Stimulated activated CD4-positive, alpha-beta T cell treated with anti-CD3 and anti-CD28 coated beads, Interleukin-1b, Interleukin-23, amount 100 ng/mL, for 1 hour (primary cell): ENCODE measurements at places on chromosomes 13 and 19.

GRCh38 chr19:12208221-12208620, 45.3 kb downstream of the ZNF136 start:
- no peak for DNase-seq

DNA sequence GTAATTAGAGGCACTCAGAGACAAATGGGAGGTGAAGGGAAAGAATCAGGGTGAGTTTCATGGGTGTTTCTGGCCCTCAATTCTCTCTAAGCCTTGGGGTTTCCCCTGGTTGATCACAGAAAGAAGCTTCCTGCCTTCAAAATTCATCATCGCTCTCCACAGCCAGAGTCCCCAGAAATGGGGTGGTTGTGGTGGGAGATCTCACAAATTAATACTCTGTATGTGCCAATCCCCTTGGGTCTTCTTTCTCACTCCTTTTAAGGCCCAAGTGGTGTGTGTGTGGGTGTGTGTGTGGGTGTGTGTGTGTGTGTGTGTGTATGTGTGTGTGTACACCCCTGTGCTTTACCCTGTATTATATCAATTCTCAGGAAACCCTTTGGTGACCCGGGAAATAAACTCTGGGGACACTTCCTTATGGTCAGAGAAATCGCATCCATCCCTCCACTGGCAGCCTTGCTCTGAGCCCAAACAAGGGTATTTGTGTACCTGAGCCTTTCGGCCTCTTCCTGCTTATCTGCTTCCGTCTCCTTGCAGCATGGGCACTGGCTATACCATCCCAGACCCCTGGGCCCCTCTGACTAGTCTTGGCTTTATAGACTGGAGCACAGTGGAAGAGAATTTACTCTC, 2.8 kb upstream of the FCGBP start:
- DNase-seq, result no peak

- DNase-seq, result no peak
Measured at GRCh38 chr19:58318297-58318696, 8.5 kb upstream of the ZSCAN22 start.

GRCh38 chr13:99419591-99420243, 81.6 kb upstream of the TM9SF2 start:
- no peak for DNase-seq

DNA sequence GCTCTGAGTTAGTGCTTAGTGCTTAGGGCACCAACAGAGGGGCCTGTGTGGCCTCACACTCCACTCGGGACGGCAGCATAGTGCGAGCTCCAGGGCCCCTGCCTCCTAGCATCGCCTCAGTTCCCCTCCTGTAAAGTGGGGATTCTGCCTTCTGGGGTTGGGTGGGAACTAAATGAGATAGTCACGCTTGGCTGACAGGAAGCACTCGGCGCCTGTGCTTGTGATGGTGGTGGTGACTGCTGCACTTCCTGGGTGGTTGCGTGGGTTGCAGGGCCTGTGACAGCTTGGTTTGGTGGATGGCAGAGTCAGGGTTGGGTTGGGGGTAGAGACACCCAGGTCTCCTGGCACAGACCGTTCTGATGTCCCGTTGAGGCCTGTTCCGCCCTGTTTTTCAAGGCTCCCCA, 7.7 kb downstream of the PLEKHF1 start:
- DNase-seq, result peak; percentile 65

GRCh38 chr19:4510435-4511255, 7.6 kb downstream of the PLIN4 start:
- DNase-seq, result no peak

- DNase-seq, result no peak
Measured at GRCh38 chr19:4060621-4061177, 6.0 kb downstream of the ZBTB7A start.

- DNase-seq, result no peak
Measured at GRCh38 chr13:40662866-40663265, 3.6 kb downstream of the FOXO1 start.

GRCh38 chr19:51158474-51159129, 16.5 kb downstream of the SIGLEC7 start:
- peak; percentile 67 for DNase-seq

DNA sequence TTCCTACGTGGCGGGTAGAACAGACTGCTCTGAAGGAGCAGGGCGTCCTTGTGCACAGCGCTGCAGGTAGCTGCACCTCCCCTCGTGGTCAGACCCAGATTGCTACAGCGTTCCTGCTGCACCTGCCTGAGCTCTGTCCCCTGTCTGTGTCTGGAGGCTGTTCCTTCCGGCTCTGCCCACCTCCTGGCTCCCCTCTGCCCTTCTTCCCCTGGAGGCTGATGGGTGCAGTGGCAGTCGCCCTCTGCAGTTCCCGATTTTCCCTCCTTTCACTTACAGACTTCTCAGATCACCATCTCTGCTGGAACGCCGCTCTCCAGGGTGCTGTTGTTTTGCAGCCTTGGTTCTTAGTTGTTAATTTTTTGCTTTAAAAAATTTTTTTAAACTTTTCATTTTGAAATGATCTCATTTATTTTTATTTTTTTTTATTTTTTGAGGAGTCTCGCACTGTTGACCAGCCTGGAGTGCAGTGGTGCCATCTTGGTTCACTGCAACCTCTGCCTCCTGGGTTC, 53.6 kb downstream of the SMARCA4 start:
- DNase-seq, result no peak

- DNase-seq, result no peak
Measured at GRCh38 chr19:45323671-45324081, 1.0 kb upstream of the CKM start.

GRCh38 chr19:16943942-16944625, 55.3 kb downstream of the F2RL3 start:
- no peak for DNase-seq

DNA sequence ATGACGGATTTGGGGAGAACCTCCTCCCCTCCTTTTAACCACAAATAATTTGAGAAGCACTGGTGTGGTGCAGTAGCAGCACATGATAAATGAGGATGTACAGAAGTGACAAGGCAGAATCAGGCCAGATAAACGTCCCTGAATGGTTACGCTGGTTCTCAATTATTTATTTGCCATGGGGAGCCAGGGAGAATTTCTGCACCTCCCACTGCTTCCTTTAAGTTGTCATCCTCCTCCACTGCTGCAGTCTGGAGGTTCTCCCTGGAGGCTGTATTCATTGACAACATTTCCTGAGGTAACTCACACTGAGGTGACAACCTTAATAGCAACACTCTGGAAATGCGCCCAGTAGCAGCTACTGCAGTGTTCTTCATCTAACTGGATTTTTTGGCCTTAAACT, 308.9 kb upstream of the SLITRK1 start:
- DNase-seq, result no peak

- no peak for DNase-seq
Measured at GRCh38 chr13:71587817-71588216, 279.2 kb downstream of the DACH1 start.

DNA sequence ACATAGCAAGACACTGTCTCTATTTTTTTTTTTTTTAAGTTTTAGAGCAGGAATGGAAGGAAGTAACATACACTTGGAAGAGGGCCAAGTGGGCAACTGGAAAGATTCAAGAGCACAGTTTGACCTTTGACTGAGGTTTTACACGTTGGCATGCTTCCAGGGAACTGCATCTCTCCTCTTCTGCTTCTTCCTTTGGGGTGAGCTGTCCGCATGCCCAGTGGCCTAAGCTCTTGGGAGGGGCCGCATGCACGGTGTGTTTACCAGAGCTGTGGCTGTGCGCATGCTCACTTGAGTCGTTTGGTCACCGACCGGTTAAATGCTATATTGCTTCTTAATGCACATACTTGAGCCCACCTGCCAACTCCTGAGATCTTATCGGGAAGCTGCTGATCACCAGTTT, 727.7 kb downstream of the UQCRFS1 start:
- DNase-seq, result no peak

GRCh38 chr19:1026783-1027649, 608 bp downstream of the CNN2 start:
- no peak for DNase-seq

DNA sequence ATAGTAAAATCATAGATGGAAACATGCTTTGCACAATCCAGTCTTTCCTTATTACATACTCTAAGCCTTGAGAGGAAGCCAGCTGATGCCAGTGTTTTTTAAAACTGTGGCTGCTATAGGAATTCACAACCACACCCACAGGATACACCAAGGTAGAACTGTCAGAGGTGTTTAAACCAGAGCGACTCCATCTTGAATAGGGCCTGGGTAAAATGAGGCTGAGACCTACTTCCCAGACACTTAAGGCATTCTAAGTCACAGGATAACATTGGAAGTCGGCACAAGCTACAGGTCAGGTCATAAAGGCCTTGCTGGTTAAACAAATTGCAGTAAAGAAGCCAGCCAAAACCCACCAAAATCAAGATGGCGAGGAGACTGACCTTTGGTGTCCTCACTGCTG, 1.7 kb downstream of the SCGB2B2 start:
- DNase-seq, result no peak

DNA sequence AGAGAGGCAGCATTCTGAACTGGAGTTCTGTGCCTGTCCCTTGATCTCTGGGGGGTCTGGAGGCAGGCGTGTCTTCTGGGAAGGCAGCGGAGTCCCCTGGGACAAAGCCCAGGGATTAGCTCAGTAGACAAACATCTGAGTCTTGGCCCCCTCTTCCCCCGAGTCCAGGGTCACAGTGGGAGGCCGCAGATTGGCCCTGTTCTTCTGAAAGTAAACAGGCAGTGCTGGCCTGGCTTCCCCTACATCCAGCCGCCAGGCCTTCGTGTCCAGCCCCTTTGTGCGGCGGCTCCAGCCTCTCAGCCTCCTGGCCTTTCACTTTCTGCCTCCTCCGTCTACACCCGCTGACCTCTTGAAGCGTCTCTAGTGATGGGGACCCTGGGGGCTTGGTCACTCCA, 989 bp downstream of the NFILZ start:
- no peak for DNase-seq

- no peak for DNase-seq
Measured at GRCh38 chr13:107450431-107450830, 764.9 kb downstream of the LIG4 start.

DNA sequence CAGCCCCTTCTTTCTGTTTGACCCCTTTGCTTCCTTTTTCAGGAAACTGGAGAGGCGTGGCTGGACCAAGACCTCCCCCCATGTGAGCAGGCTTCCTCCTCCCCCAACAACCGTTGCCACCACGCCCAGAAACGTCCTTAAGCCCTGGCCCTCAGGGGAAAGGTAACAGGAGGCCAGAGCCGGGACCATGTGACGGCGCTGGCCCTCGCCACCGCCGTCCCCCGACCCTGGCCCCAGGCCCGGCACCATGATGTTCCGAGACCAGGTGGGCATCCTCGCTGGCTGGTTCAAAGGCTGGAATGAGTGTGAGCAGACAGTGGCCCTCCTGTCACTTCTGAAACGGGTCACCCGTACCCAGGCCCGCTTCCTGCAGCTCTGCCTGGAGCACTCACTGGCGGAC, 14.4 kb downstream of the SAMD4B start:
- no peak for DNase-seq

- no peak for DNase-seq
Measured at GRCh38 chr19:29413435-29413834, 112.4 kb upstream of the VSTM2B start.

GRCh38 chr13:81639984-81640582, 1299.2 kb upstream of the SPRY2 start:
- DNase-seq, result no peak

GRCh38 chr19:38190061-38190460, 34.0 kb downstream of the DPF1 start:
- no peak for DNase-seq

GRCh38 chr13:44726778-44727177, 150.6 kb upstream of the TSC22D1 start:
- no peak for DNase-seq

DNA sequence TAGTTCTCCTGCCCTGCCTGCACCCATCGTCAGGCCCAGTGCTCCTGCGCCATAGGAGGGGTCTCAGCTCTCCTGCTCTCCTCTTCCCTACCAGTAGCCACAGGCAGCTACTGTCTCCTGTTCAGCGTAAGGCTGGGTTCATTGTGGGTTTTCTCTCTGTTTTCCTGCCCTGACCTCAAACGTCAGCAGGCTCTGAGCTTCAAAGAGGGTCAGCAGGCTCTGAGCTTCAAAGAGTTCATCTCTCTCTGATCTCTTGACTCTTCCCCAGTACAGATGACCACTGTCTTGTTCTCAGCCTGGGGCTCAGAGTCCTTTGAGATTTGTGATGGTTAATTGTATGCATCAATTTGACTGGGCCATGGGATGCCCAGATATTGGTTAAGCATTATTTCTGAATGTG, 4.6 kb upstream of the CPB2 start:
- DNase-seq, result no peak

GRCh38 chr19:31339411-31339810, 9.8 kb downstream of the TSHZ3 start:
- DNase-seq, result no peak

- DNase-seq, result no peak
Measured at GRCh38 chr19:28386470-28386869, 826.5 kb downstream of the UQCRFS1 start.

DNA sequence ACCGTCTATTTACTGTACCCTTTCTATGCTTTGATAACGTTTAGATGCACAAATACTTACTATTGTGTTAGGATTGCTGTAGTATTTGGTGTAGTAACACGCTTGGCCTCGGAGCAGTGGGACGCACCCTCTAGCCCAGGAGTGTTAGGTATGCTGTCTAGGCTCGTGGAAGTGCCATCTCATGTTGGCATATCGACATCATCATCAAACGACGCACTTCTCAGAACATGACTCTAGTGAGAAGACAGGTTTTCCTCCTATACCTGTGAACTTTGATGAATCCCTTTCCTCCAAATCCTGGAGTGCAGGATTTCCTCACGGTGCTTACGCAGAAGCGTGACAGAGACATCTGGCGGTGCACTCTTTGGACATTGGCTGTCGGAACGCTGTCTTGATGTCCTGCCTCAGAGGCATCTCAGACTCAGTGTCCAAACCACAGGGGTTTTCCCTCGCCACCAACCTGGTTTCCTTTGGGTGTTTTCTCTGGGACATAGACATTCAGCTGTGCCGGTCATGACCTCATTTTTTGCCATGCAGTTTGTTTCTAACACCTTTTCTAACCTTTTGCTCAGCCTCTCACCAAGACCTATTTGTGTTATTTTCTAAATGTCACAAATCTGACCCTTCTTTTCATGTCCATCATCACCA, 6.3 kb downstream of the SNRNP70 start:
- DNase-seq, result no peak

DNA sequence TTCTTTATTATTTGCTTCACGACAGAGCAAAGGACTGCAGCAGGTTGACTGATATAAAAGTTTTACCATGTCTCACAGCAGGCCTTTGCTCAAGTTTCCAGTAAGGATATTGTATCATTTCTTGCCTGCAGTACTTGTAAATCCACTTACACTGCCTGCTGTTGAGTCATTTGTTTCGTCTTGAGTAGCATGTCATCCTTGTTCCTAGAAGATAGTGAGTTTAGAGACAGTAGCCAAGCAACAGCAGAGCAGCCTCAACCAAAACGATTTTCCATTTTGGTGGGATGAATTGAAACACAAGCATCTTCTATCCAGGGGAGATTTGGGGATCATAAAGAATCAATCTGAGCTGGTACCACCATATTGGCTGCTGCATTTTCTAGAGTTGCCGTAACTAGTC, 24.0 kb upstream of the ALOX5AP start:
- no peak for DNase-seq

GRCh38 chr19:35741203-35741515, 1.1 kb downstream of the IGFLR1 start:
- no peak for DNase-seq
